GM03348 (cell line): ENCODE measurements at places on chromosomes 16 and 17.

DNA sequence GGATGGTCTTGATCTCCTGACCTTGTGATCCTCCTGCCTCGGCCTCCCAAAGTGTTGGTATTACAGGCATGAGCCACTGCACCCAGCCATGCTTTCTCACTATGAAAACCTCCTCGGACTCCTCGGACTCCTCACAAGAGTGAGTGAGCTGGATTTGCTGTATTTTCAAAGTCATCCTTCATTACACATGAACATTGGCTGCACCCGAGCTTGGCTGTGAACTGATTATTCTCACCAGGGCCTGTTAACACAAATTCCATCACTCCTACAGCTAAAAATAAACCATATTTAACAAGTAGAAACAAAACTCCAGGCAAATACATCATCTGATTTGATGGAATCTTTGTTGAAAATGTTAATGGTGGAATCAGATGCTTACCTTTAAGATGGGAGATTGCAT is 50.3 kb downstream of the PITPNC1 start:
- no peak for DNase-seq

DNA sequence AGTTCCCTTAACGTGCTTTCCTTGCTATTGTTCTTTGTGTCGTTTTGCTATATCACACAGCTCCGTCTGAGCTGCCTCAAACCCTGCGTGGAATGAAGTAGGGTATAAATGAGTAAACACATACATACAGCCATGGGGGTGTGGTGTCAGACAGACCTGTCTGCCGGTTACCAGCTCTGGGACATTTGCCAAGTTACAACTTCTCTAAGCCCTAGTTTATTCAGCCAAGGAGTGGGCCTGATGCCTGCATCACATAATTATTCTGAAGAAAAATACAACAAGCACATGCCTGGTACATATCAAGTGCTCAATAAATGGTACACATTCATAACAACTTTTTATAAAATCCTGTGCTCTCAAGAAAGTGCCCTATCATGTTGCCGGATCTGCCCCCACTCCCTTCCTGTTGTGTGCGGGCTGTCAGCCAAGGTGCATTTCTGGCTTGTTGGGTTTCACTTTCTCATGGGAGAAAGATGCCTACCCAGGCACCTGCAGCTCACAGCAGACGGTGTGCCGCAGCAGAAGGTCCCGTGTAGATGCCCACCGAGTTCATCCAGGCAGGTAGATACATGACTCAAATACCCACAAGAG is 30.5 kb downstream of the SMPD3 start:
- no peak for DNase-seq

GRCh38 chr17:58679263-58680037 is 12.4 kb downstream of the TEX14 start:
- DNase-seq: no peak

- DNase-seq: no peak
Measured at GRCh38 chr17:79933863-79934652, 94.8 kb upstream of the CBX4 start.

DNA sequence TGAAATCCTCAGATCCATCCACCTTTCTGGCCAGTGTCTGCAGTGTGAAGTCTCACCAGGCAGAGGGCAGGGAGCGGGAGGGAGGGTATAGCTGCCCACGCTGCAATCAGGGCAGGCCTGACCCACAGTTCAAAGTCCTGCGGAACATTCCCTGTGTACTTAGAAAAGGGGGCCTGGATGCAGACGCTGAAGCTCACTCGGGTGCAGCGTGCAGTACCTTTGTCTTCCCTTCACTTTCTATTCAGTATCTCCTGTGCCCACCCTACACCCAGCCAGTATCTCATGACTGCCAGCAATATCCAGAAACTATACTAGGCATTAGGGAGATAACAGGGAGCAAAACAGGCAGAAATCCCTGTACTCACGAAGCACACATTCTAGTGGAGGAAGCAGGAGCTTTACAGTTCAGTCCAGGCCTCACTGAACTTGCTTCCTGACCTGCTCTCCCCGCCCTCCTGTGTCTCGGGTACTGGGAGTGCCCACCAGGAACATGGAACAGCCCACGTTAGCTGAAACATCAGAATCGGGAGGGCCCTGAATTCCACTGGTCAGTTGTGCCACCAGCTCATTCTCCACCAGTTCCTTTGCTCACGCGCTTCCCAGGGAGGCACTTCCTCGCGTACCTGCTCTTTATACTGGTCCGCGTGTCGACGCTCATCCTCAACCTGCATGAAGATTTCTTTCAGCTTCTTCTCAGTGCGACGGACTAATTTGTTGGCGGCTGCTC is 42.2 kb downstream of the NDEL1 start:
- DNase-seq: no peak

DNA sequence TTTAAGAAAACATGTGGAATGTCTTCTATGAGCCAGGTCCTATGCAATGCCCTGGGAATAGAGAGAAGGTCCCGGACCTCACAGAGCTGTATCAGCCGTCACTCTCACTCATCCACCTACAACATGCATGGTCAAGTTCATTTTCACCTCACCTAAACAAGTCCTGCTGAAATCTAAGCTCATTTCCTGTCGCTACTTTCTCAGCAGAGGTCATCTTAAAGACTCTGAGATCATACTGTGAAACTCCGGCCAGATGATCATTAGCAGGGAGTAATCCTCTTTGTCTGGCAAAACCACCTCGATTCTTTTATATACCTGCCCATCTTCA is 66.2 kb upstream of the LYRM9 start:
- no peak for DNase-seq

- DNase-seq: no peak
Measured at GRCh38 chr17:1597861-1598342, 30.7 kb downstream of the SLC43A2 start.

- DNase-seq: no peak
Measured at GRCh38 chr17:3894911-3895343, 2.1 kb upstream of the CAMKK1 start.

GRCh38 chr17:19979917-19980770 is 2.5 kb upstream of the AKAP10 start:
- no peak for DNase-seq

DNA sequence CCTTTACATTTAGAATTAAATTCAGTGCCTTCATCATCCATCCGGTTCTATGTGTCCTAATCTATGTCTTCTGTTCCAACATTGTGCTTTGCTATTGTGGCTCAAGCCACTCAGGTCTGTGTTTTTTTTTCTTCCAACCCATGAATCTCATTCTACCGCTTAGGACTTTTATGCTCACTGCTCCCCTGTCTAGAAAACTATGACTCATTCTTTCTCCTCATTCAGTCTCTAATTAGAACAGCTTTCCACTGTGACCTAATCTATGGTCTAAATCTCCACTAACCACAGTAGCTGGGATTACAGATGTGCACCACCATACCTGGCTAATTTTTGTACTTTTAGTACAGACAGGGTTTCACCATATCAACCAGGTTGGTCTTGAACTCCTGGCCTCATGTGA is 418.7 kb downstream of the KCNJ2 start:
- DNase-seq: no peak

DNA sequence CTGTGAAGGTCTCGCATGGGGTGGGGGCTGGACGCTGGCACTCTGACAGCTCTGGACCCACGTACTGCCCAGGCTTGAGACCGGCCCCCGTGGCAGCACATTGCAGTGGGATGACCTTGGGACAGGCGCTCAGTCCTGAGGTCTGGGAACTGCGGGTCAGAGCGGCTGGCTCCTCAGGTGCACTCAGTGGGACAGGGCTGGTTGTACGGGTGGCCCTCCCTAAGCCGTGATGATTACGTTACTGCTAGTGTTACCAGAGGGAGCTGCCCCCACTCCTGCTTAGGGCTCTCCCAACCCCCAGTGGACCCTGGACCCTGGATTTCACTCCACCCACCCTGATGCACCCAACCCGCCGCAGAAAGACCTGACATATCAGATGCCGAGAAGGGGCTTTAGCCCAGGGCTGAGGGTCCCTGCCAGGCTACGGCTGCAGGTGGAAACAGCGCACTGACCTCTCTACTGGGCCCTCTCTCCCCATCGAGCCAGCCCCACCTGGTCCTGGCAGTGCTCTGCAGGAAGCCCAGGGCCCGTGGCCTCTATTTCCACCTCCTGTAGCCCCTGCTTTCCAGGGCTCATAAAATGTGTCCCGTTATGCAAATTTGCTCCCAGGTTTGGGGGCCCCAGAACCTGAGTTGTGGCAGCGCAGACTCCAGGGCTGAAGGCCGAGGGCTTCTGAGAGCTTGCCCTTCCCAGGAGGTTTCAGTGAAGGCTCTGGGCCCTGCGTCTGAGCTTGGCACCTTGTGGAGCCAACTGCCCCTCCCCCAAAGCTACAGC is 77.2 kb downstream of the RTN4RL1 start:
- no peak for DNase-seq

DNA sequence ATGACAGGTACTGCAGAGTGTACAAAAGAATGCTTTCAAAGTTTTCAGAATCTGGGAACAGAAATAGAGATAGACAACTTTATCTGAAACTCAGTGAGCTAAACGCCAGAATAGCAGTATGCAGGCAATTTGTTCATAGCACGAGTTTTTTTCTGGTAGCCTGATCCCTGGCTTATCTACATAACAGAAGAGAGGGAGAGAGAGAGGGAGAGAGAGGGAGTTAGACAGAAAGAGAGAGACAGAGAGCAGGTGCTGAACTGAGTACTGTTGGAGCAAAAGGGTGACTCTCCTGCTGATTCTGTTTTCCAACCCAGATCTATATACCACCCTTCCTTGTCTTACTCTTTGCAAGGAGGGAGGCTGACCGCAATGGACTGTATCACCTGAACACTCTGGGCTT is 388.0 kb upstream of the CA10 start:
- no peak for DNase-seq

DNA sequence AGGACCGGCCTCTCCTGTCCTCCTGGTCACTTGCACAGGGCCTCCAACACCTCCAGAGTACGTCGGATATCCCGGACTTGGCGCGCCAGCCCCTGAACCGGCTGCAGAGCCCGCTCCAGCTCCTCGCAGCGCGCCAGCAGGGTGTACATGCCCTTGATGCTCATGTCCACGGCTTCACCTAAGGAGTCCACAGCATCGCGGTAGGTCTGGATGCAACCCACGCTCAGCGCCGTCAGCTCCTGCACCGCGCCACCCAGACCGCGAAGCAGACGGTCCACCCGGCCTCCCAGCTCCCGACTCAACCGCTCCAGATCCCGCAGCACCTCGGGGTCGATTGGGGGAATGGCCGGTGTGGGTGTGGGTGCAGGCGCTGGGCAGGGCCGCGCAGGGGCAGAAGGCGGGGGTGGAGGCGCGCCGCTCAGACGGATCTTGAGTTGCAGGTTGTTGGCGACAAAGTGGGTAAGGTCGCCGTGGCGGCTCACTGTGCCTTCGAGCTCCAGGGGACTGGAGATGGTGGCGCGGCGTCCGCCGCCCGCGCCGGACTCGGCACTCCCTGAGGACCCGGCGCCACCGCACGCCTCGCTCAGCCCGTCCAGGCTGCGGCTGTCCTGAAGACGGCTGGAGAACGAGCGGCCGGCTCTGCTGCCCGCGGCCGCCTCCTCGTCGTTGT is 804 bp downstream of the BORCS6 start:
- DNase-seq: peak; percentile 18

DNA sequence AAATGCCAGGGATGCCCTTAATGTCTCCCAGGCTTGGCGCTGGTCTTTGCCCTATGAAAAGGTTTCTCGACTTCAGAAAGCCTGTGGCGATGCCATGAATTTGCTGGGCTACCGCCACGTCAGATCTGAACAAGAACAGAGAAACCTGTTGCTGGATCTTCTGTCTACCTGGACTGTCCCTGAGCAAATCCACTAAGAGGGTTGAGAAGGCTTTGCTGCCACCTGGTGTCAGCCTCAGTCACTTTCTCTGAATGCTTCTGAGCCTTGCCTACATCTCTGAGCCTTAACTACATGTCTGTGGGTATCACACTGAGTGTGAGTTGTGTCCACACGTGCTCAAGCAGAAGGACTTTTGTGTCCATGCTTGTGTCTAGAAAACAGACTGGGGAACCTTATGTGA is 11.4 kb downstream of the CHST4 start:
- peak; percentile 62 for DNase-seq

DNA sequence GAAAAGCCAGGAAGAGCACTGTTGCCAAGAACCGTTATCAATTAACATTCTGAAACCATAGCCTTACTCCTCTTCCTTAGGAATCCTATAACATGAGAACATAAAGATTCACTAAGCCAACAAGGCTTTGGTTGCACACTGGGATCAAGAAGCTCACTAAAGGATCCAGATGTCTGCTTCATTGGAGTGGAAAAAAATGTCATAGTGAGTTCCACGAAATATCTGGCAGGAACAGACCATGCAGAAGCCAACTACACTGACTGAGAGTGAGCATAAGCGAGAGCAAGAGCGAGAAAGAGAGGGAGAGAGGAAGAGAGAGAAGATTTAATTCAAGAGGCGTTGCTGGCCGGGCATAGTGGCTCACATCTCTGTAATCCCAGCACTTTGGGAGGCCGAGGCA is 13.4 kb upstream of the MEIOC start:
- DNase-seq: peak; percentile 52

DNA sequence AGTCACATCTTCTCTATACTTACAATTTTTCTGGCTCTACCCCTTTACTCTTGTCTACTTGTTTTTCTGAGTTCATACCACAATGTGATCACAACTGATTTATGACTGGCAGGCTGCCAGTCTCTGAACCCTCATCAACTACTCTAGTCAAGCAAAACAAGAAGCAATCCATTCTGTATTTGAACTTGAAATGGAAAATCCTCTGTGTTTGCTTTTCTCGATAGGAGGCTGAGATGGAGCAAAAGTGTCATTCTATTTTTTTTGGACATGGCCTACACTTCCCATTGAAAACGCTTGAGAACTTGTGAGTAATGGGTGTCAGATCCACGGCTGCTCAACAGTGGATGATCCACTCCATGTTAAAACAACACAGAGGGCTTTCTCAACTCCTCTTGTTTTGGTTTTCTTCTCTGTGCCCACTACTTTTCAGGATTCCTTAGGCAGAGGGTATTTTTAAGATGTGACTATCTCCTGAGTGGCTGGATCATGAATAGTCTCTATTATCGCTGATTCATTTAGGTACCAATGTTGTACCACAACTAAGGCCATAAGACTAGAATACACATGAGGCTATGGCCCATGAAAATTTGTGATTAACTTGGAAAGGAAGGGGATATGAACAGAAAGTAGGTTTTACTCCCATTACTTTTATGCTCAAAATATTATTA is 11.7 kb downstream of the TMEM100 start:
- DNase-seq: no peak

- peak; percentile 73 for DNase-seq
Measured at GRCh38 chr17:35432176-35433074, at the start of gene SLFN12. SLFN12 (minus strand) TSS chr17:35432500; CDS start chr17:35423028, 9,472 bp downstream.

DNA sequence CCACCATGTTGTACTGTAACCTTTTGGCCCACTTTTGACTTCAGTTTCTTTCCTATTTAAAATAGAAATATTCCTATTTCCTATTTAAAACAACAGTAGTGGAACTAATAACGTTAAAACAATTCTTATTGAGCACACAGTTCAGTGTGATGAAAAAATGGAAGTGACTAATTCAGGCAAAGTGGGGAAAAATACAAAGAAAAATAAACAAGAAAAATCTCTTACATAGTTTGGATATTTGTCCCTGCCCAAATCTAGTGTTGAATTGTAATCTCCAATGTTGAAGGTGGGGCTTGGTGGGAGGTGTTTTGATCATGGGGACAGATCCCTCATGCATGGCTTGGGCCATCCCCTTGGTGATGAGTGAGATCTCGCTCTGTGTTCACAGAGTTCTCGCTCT is 198.1 kb upstream of the CPHXL start:
- DNase-seq: no peak
